ENCODE measurements at places on chromosomes 2 and 18.
A peak's percentile ranks its signal among the peaks of the same experiment; 100 is the strongest.

DNA sequence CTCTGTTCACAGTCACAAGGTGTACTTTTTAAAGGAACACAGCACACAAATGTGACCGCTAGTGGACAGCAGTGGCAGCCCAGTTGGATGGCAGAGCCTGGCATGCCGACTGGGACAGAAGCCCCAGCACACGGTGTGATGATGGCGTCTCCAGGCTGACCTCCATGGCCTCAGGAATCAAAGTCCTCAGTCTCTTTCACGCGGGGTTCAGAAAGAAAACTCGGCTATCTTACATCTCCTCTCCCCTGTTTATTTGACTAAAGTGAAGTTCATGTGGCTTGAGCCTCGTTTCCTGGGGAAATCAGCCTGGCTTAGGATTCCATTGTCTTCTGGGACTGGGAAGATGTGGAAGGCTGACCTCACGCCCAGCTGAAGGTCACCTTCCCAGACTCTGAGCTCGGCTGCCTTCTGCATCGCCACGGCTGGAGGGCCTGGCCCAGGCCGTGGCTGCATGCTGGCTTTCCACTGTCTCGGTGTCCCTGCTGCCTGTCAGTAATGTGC is 56.1 kb downstream of the ASAP2 start:
- no peak for DNase-seq

DNA sequence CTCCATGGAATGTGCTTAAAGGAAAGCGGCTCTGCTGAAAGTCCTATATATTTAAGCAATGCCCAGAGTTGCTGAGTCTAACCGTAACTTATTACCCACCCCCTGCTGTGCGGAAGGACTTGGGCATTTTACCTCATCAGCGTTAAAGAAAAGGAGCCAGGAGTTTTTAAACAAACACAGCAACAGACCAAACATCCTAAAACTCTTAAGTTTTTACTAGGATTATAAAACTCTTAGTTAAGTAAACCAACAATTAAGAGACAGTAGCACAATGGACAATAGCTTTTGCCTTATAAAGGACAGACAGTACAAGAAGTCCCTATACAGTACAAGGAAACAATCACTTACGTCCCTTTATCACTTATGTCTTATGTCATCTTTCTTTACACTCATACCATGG is 90.2 kb downstream of the ZNF521 start:
- DNase-seq = no peak

GRCh38 chr2:43241558-43241957 is 15.2 kb upstream of the ZFP36L2 start:
- no peak for DNase-seq

GRCh38 chr2:74583504-74583903 is 29.0 kb downstream of the DOK1 start:
- peak; percentile 55 for DNase-seq

GRCh38 chr2:175976391-175977157 is 25.5 kb downstream of the LNPK start:
- DNase-seq = peak; percentile 62

All from ACHN (cell line).